ENCODE measurements at places on chromosomes 3 and 15.

DNA sequence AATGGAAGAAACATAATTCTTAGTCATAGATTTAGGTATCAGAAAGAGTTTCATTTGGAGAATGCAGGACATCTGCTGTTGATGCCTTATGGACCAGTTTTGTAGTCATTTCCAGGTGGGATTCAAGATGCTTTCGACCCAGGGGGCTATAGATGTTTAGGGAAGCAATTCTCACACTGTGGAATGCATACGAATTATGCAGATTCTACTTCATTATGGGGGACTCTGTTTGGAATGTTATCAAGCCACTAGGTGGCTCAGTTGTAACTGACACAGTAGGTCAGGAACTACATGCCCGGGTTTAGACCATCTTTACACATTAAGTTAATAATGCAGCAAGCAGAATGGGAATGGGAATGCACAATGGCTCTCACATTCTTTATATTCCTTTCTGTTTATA, 1359.8 kb downstream of the ZPLD1 start:
- ATAC-seq: 0 out of 3 replicates have a peak, but pooled peaks have one; percentile 26

GRCh38 chr15:73965758-73966113, 26.4 kb downstream of the STOML1 start:
- ATAC-seq: peak; percentile 41

DNA sequence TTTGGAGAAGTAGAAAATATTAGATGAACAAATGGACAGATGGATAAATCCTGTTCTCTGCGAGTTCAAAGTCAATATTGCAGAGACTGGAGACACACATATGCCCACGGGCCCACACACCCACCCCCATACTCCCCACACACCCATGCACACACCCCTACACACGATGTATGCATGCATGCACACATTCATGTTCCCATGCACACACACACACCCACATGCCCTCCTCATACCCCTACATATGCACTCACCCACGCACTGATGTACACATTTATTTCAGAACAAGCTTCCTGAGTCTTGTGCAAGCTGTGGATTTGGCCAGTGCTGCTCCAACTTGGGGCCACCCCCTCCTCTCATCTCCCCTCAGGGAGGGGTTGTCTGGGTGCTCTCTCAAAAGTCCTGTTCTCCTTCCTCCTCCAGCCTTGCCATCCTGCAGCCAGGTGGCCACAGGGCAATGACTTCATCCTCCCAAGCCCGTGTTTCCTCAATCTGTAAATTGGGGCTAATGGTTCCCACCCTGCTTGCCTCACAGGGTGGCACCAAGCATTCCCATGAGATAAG, 16.4 kb downstream of the MAPKAPK3 start:
- no peak for ATAC-seq

DNA sequence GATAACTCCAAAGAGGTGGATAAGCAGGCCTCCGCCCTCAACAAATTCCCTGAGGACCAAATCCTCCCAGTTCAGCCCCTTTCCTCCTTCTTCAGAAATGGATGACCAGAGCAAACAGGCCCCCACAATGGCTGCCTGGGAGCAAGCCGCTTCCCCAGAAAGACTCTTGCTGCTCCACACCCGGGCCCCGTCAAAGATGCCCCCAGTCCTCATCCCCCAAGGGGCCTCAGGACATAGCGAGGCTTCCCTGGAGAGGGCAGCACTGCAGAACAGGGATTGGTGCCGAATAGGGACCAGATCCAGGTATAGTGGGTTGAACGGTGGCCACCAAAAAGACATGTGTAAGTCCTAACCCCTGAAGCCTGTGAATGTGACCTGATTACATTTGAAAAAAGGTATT, 502.3 kb downstream of the SHQ1 start:
- ATAC-seq: no peak

- no peak for ATAC-seq
Measured at GRCh38 chr3:38054499-38055001, 15.5 kb downstream of the DLEC1 start.

- ATAC-seq: no peak
Measured at GRCh38 chr3:12437861-12438260, 46.4 kb upstream of the TSEN2 start.

GRCh38 chr15:28974142-28974541, 88.4 kb downstream of the APBA2 start:
- ATAC-seq: no peak

GRCh38 chr3:99825004-99825640, 7.5 kb downstream of the CMSS1 start:
- peak; percentile 83 for ATAC-seq

DNA sequence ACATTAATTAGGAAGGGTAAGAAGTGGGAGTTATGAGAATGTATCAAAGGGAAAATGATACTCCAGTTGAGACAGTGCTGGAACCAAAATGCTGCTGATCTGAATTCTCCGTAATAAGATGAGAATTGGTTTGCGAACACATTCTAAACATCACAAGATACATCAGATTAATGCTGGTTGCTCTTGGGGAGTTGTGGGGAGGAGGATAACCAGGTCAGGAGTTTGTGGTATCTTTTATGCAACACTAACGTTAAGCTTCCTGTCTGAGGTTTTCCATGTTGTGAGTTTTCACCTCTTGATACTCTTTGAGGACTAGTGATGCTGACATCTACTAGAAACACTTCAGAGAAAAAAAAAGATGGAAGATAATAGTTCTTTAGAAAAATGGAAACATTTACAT, 47.2 kb downstream of the PPARG start:
- no peak for ATAC-seq

- ATAC-seq: no peak
Measured at GRCh38 chr3:88936831-88937230, 170.6 kb upstream of the EPHA3 start.

DNA sequence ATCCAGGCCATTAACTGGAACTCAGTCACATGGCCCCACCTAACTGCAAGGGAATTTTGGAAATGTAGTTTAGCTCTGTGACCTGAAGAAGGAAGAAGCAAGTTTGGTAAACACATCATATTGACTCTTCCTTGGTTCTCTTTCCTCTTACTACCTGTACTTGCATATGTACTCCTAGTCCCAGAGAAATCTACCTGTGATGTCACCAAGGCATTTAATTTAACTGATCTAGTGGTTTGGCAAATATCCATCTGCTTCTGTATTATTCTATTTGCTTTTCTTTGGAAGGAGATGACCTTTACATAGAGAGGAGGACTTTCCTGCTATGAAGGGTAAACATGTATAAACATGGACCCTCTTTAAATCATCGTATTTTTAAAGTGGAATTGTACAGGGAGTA, 150.8 kb downstream of the TMEM108 start:
- ATAC-seq: no peak

- no peak for ATAC-seq
Measured at GRCh38 chr3:126667631-126668449, 12.9 kb upstream of the TXNRD3 start.

DNA sequence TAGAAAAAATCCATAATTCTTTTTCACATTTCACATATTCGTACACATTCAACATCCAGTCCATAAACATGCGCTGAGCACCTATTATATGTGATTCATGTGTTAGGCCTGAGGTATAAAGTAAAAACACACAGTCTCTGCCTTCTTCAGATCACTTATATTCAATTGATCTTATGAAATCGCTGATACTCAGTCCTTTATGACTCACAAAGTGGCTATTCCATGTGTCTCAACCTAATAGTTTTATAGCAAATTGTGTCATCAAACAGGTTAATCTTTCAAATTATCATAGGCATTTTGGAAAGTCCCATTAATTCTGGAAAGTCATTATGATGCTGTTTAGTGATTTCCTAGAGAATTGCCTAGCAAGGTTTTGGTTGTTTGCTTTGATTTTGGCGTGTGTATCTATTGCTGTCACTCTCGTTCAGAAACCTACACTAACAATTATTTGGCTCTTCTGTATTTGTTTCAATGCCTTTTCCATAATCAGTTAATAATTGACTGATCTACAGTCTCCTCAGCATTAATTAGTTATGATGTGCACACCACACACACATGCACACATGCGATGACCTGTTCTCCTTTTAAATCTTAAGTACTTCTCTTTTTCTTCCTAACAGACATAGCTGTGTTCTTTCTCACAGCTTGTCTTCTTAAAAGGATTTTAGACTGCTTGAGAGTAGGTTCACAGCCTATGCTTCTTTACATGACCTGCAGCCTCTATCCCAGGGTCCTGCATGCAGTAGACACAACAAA, 353.1 kb downstream of the MECOM start:
- no peak for ATAC-seq

GRCh38 chr15:36960179-36960946, 140.0 kb downstream of the MEIS2 start:
- no peak for ATAC-seq

DNA sequence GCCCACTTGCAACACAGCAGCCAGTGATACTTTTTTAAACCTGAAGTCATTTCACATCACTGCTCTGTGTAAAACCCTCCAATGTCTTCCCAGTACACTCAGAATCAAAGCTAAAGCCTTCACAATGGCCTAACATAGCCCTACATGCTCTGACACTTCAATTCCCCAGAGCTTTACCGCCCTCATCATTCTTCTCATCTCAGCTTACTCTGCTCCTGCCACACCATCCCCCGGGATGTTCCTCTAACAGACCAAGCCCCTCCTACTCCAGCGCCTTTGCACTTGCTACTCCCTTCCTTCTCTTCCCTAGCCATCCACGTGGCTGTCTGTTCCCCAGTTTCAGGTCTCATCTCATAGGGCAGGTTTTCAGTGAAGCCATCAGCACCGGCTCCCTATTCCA, 194.0 kb downstream of the SSR3 start:
- ATAC-seq: no peak

DNA sequence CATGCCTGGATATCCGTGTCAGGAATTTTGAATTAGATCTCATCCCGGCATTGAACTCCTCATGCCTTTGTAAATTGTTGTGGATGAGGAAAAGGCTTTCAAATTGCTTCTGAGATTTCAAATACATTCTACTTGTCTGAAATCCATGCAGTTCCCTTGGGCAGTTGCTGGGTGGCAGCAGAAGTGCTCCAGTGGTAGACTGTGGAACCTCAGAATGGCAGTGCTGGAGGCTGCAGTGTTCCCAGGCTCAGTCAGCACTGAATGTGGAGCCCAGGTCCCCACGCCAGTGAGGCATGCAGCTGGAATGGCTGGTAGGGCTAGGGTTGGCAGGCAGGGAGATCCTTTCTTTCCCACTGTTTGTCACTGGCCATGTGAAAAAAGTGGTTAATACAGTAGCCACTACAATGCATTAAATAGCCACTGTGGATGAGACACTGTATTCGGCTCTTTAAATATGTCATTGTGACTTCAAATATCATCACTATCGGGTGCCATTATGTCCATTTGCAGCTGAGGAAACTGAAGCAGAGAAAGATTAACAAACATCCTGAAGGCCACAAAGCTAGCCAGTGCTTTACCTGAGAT, 98.6 kb downstream of the TPRG1 start:
- peak; percentile 96 for ATAC-seq

GRCh38 chr15:62983956-62984355, 58.6 kb upstream of the TPM1 start:
- no peak for ATAC-seq

GRCh38 chr3:184257083-184257915, 4.1 kb downstream of the CAMK2N2 start:
- ATAC-seq: no peak

DNA sequence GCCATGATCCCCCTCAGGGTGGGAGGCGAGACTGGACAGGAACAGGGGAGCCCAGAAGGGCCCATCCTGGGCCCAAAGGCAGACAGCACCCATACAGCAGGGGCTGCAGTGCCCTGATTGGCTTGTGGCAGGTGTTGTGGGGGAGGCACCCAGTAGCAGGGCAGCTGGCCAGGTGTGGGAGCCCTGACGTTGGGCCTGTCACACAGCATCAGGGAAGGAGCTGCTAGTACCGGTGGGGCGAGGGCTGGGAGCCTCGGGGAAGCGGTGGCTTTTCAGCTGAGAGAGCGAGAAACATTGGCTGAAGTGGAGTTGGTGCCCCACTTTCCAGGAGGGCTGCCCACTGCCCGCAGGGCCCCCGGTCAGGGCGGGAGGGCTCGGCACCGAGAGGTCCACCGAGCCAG, 19.7 kb upstream of the CYP11A1 start:
- ATAC-seq: no peak

DNA sequence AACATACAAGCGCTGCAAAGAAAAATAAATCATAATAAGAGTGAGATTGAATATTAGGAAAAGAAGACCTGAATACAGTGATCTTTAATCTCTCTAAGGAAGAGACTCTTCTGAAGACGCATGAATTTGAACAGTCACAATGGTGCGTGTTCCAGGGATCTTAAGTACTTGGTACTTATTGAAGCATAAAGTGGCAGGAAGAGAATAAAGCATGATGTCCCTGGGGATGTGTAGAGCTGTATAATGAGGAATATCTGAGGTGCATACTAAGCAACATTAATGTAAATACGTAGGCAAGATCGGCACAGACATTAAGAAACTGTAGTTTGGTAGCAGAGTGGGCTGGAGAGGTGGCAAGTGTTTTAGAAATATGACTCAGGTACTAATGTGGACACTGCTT, 246.2 kb upstream of the MCTP2 start:
- no peak for ATAC-seq

GRCh38 chr3:47365213-47366153, 15.3 kb upstream of the PTPN23 start:
- peak; percentile 82 for ATAC-seq

GRCh38 chr3:101999177-101999779, 150.0 kb downstream of the NFKBIZ start:
- ATAC-seq: no peak

GRCh38 chr3:158347966-158348365, 223.0 kb upstream of the MLF1 start:
- ATAC-seq: no peak

DNA sequence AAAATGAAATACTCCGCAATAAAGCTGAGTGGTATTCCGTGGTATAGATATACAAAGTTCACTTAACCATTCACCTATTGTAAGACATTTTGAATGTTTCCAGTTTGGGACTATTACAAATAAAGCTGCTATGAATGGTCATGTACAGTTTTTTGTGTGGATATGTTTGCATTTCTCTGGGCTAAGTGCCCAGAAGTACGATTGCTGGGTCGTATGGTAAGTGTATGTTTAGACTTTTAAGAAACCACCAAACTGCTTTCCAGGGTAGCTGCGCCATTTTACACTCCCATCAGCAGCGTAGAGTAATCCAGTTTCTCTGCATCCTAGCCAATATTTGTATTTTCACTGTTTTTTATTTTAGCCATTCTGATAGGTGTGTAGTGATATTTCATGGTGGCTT, 208.4 kb upstream of the TLE3 start:
- ATAC-seq: no peak

DNA sequence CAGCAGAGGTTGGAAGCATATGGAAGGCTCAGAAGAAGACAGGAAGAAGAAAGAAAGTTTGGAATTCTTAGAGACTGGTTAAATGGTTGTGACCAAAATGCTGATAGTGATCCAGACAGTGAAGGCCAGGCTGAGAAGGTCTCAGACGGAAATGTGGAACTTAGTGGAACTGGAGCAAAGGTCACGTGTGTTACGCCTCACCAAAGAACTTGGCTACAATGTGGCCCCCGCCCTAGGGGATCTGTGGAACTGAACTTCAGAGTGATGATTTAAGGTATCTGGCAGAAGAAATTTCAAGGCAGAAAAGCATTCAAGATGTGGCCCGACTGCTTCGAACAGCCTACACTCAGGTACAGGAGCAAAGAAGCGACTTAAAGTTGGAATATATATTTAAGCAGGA, 83.1 kb downstream of the MYO5A start:
- ATAC-seq: no peak

GRCh38 chr3:71549951-71550350, 33.6 kb downstream of the FOXP1 start:
- ATAC-seq: no peak
